ENCODE measurements at places on chromosomes 1 and 21.

- peak; percentile 44 for DNase-seq
Observed at GRCh38 chr1:15989776-15990175, 13.9 kb upstream of the ZBTB17 start.

- no peak for DNase-seq
Observed at GRCh38 chr1:32864375-32865019, 6.2 kb downstream of the FNDC5 start.

- no peak for DNase-seq
Observed at GRCh38 chr1:159279773-159280172, 22.4 kb upstream of the FCER1A start.

DNA sequence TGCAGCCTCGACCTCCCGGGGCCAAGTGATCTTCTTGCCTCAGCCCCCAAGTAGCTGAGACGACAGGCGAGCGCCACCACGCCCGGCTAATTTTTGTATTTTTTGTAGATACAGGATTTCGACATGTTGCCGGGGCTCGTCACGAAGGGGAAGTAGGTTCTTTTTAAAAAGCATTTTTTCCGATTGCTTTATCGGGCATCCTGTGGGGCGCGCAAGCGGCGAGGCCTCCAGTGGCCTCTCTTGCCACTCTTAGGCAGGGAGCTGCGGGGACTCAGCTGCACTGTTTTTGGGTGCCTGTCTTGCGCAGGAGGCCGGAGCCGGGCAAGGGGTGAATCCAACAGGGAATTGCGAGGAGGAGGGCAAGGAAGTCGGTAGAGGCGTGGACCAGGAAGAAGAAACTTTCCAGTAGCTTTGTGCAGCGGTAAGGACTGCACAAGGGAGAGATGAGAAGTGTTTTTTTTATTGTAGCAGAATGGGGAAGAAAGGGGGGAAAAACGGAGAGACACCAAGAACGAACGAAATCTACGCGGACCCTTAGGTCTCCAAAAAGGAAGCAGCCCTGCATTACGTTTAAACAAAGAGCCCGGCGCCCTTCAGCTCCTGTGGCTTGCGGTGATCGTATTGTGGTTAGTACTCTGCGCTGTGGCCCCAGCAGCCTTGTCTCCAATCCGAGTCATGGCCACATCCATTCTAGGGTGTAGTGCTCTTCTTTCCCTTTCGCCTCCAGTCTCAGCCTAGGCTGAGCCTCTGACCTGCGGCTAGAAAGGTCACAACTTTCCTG lies 164.8 kb downstream of the PPIAL4G start:
- peak; percentile 45 for DNase-seq

DNA sequence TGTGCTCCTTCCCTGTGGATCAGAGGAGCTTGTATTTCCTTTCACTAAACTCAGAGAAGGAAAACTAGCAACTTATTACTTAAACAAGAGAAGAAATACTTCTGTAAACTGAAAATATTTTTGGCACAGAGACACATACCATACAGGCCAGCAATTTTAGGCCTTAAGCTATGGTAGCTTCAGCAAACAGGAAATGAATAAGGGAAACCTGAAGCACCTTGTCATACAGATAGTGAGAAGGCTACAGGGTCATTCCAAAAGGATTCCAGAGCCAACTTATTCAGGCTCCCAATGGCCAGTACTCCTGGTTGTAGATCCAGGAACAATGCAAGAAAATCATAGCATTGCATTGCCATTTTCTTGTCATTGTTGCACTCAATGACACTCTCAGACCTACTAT lies 9.1 kb upstream of the KYAT3 start:
- no peak for DNase-seq
